ENCODE measurements at places on chromosomes 16 and 17. TPM values are rescaled to one million over a fixed set of nuclear protein-coding genes. Genes with fewer than 3 reads are reported as not detected.
A peak's percentile ranks its signal among the peaks of the same experiment; 100 is the strongest.

DNA sequence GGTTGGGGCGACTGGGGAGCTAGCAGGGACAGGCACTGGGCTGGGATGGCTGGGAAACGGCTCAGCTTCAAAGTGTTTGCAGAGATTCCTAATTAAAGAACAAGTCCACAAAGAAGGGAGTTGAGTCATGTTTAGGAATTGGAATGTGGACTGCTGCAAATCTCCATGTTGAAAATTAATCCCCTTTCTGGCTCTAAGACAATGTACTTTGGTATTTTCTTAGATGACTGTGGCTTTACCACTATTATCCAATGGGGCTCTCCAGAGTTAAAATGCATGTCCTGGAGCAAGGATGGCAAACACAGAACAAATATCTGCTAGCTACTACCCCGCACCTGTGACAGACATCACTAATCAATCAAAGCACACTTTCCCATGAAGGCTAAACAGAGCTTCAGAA is 22.2 kb upstream of the WSCD1 start:
- peaks cover 9% of the 10 kb centered on the region for H3K4me1 ChIP-seq
- H3K27ac ChIP-seq, result no peak overlapping the region
- peaks cover 9% of the 10 kb centered on the region for H3K27me3 ChIP-seq
- H3K36me3 ChIP-seq, result no peaks in the 10 kb centered on the region
- peak; percentile 37 for DNase-seq
- H3K4me3 ChIP-seq, result no peak overlapping the region

GRCh38 chr17:55345132-55345531 is 76.5 kb downstream of the MMD start:
- peaks cover 10% of the 10 kb centered on the region for H3K27me3 ChIP-seq
- peaks cover 13% of the 10 kb centered on the region for H3K4me1 ChIP-seq

DNA sequence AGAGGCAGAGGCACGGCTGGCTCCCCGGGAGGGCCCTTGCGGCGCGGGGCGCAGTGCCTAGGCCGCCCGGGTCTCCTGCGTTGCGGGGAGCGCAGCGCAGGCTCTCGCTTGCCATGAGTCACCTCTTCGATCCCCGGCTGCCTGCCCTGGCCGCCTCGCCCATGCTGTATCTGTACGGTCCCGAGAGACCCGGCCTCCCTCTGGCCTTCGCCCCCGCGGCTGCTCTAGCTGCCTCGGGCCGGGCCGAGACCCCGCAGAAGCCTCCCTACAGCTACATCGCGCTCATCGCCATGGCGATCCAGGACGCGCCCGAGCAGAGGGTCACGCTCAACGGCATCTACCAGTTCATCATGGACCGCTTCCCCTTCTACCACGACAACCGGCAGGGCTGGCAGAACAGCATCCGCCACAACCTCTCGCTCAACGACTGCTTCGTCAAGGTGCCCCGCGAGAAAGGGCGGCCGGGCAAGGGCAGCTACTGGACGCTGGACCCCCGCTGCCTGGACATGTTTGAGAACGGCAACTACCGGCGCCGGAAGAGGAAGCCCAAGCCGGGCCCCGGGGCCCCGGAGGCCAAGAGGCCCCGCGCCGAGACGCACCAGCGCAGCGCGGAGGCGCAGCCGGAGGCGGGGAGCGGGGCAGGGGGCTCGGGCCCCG is 390 bp downstream of the FOXL1 start:
- peak; percentile 56 for DNase-seq
- peaks cover 17% of the 10 kb centered on the region for H3K36me3 ChIP-seq
- peak overlapping the region; percentile 93 for H3K4me3 ChIP-seq

GRCh38 chr17:77253611-77254051 is 112.9 kb downstream of the SEC14L1 start:
- H3K27me3 ChIP-seq, result no peaks in the 10 kb centered on the region
- peak overlapping the region; percentile 19 for H3K27ac ChIP-seq
- no peaks in the 10 kb centered on the region for H3K36me3 ChIP-seq
- DNase-seq, result no peak

The SPATA22 gene
- total RNA-seq, result not detected
